HT-29 (cell line): ENCODE measurements at places on chromosomes 2 and 18. TPM values are rescaled to one million over a fixed set of nuclear protein-coding genes. Genes with fewer than 3 reads are reported as not detected.
A peak's percentile ranks its signal among the peaks of the same experiment; 100 is the strongest.

Gene SRSF7
- 124 and 133 TPM in 2 replicates for total RNA-seq

Gene CGREF1
- 38.2 and 42.0 TPM in 2 replicates for total RNA-seq

Gene SLC19A3
- 0.03 TPM in 1 of 2 replicates, not detected in the other for total RNA-seq

Gene RAPGEF4
- total RNA-seq, result not detected in 2 replicates

- no peak for DNase-seq
Measured at GRCh38 chr2:236861196-236861875, 224.4 kb upstream of the COPS8 start.

DNA sequence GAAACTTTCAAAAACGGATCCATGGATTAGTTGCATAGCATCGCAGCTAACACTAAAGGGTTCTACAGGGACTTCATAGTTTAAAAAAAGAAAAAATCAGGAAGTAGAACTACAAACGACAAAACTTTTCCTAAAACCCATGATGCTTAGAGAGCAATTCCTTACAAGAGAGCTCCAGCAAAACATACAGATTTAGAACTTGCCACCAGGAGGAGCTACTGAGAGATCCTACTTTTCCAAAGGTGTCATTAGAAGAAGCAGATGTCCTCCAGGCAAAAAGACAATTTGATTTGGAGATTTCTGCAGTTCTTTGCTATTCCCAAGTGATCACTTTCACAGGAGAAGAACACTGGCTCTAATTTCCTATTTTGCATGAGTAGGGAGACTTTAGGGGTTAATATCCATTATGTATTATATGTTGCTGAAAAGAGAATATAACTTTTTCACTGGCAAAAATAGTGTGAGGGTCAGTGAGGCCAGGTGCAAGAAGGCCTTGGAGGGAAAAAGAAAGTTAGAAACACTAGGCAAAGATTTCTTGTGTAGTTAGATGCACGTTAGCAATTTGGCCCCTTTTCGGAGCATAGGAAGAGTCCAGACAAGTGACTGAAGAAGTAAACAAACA, 436.2 kb downstream of the SUCLG1 start:
- DNase-seq, result peak; percentile 86

GRCh38 chr2:168903888-168904287, 2.8 kb downstream of the G6PC2 start:
- no peak for DNase-seq

DNA sequence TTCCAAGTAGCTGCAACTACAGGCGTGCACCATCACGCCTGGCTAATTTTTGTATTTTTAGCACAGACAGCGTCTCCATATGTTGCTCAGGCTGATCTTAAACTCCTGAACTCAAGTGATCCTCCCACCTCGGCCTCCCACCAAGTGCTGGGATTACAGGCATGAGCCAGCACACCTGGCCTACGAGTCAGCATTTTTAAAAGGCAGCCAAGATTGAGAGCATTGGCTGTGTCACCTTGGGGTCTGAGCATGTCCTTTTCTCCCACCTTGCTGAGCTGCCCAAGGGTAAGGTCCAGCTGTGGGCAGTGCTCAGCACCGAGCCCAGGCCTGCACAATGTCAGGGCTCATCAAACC, 142.8 kb upstream of the LMAN1 start:
- no peak for DNase-seq

DNA sequence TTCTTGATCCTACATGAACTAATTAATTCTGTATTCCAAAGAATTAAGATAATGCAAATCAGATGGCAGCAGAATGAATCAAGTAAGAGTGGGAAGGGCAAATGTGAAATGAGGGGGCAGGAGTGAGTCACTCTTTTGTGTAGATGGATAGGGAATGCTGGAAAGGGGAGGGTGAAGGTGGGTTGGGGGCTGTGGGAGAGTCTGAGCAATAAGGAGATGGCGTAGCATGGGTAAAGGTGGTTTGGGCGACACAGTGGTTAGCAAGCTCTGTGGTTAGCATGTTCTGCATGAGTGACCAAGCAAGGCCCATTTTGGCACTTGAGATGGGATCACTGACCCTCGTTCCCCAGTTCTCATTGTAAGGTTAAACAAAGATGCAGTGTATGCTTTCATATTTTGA, 20.4 kb downstream of the GPD2 start:
- DNase-seq, result no peak

- no peak for DNase-seq
Measured at GRCh38 chr2:144774809-144775208, 254.9 kb upstream of the ZEB2 start.
